Fibroblast of skin of right quadriceps (primary cell): ENCODE measurements at places on chromosomes 4 and X.

GRCh38 chr4:89217604-89218003, 90.0 kb downstream of the GPRIN3 start:
- no peak for DNase-seq

DNA sequence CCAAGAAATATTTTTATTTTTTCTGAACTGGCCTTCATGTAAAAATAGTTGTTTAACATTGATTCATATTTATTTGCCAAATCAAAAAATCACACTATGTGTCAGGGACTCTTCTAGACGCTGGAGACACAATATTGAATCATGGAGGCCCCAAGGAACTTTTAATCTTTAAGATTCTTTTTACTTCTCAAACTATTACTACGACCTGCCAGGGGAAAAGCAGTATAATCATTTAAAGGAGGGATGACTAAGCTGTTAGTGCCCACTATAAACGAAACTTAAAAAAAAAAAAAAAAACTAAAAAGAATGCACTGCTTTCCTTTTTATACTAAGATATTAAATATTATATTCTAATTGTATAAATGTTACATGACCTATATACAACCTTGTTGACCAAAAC, 84.7 kb downstream of the PPA2 start:
- DNase-seq, result peak; percentile 13

DNA sequence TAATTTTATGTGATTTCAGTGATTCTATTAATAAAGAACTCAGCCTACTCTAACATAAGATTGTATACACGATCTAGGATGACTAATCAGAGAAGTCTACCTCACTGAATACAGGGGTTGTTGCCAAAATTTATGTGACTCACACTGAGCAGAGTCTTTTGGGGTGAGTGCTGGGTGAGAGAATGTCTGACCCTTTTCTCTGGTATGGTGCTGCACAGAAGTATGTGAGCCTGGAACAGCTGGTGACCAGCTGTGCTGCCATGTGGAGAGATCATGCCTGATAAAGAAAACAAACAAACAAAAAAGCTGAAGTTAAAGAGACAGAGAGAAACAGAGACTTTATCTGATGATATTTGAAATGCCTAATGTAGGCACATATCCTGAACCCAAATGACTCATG, 618.1 kb upstream of the GRIA3 start:
- peak; percentile 98 for DNase-seq

GRCh38 chr4:88600176-88600838, 8.0 kb downstream of the HERC3 start:
- DNase-seq, result peak; percentile 87

DNA sequence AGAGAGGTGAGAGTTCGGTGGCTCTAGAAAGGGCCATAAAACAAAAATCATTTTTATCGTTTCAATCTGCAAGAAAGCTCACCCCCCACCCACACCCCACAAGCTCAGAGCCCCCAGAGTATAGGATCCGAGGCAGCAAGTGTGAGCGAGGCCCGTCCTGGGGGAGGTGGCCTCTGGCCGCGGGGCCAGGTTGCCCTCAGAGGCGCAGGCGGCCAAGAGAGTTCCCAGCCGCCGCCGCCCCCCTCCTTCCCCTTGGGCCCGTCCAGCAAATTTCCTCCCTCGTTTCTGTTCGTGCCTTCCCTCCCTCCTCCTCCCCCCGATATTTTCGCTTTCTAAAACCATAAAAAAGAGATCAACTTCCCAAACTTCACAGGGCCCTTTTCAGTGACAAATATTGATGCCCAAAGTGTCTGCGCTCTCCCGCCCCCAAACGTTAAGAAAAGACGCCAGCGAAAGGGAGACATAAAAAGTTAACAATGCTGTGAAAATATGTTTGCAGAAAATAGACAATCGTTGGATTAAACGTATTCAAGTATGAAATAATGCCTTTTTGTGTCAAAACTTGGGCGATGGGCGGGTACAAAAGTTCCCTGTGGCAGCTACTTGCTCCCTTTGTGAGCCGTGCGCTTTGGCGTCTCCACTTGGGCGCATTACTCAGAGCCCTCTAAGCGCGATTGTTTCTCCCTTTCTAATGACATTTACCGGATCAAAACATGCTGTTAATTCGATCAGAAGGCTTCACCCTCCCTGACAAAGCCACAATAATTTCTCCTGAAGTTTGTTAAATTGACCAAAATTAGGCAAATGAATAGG, 1.1 kb upstream of the HELT start:
- DNase-seq, result no peak

- DNase-seq, result no peak
Measured at GRCh38 chr4:55871299-55871800, 17.9 kb downstream of the EXOC1 start.

DNA sequence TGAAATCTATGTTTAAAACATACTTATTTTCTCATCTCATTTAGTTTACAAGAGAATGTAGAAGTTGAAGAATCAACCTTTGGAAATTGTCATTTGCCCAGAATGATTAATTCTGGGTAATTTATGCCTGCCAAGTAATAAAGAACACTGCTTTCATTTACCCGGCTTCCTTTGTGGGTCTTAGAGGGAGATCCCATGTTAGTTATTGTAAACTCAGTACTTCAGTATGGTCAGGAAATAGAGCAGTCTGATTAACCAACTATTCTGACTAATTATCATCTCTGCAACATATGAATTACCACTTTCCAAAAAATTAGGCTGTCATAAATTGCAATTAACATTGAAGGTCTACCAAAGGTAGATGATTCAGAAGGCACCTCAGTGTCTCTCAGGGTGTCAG, 324.5 kb downstream of the HNRNPD start:
- no peak for DNase-seq

- peak; percentile 85 for DNase-seq
Measured at GRCh38 chr4:176920694-176921093, 128.0 kb upstream of the VEGFC start.

DNA sequence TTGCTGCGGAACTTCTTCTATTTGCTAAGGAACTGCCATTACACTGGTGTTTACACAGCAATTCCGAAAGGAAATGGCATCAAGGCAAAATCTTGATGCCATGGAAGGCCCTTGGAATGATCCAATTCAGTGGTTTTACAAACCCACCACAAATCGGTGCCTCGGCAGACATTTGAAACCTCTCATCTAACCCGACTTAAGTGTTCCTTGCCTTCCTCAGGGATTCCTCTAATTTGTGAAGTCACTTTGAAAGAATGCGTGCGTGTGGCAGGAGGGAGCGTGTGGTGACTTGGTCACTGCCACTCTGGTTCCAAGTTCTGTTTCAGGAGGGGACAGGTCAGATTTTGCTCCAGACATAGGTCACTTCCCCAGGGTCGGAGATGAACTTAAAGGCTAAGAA, 4.8 kb downstream of the NOP14 start:
- peak; percentile 68 for DNase-seq

DNA sequence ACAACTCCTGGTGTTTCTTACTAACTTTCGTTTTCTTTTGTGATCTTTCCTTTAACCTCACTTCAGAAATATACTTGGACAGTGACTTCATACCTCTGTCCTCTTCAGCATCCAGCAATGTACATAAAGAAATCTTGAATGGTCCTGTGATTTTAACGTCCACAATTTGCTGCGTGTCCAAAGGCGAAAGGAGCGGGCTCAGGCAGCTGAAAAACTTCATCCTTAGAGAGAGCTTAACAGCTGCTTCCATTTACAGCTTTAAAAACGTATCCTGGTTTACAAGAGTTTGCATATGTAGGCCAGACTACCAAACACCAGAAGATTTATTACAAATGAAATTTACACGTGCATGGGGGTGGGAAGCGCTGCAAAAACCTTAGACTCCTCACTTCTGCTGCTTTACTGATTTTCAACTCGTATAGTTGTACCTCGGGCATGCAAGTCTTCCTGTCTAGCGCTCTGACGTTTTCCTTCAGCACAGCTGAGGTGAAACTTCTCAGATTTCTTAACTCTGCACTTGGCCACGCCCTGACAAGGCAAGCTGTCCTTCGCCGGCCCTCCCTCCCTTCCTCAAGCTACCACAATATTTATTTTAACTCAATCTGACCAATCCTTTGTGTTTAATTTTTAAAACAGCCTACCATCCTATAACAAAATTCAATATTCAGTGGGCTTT, 406.4 kb downstream of the FAM47A start:
- DNase-seq, result peak; percentile 1

DNA sequence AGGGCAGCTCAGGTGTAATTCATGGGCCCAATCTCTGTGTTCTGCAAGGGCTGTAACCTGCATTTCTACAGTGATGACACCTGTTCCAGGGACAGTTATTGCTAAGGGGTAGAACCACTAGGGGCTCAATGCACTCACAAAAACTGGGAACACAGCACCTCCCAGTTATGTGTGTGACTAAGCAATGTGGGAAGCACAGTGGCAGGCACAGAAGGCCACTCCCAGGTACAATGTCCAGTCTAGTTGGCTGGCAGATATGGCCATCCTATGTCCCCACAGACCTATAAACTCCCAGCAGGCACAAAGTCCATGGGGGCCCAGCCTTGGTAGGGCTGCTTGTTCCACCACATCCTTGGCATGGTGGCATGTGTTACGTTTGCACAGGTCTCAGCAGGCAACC, 25.7 kb downstream of the CXCL13 start:
- no peak for DNase-seq

GRCh38 chrX:47218920-47219815, 687 bp downstream of the CDK16 start:
- DNase-seq, result no peak

- no peak for DNase-seq
Measured at GRCh38 chrX:45894864-45895645, 650.2 kb downstream of the ZNF674 start.

- no peak for DNase-seq
Measured at GRCh38 chrX:75883446-75883845, 98.4 kb upstream of the MAGEE2 start.

DNA sequence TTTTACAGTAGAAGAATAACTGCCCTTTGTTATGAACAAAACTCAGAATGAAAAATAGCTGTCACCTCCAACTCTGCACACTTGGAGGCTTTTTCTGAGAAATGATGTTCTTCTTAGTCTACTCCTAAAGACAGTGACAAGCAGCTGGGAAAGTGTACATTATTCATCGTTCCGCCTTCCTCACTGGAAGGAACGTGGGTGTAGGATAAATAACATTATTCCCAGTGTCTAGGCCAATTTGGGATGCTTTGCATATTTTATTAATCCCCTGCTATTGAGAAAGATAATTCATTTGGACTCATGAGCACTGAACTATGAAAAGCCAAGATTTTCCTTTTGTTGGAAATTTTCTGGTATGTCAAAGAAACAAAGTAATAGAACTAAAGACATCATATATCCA, 87.8 kb downstream of the VCX2 start:
- peak; percentile 47 for DNase-seq

- DNase-seq, result no peak
Measured at GRCh38 chrX:6732101-6732500, 197.2 kb upstream of the VCX3A start.

GRCh38 chr4:108270466-108271450, 102.0 kb upstream of the LEF1 start:
- peak; percentile 81 for DNase-seq

GRCh38 chr4:150130933-150131332, 52.7 kb downstream of the DCLK2 start:
- DNase-seq, result peak; percentile 87

GRCh38 chr4:7466904-7467303, 32.2 kb upstream of the PSAPL1 start:
- DNase-seq, result no peak

- DNase-seq, result peak; percentile 50
Measured at GRCh38 chr4:119035951-119036737, 99.5 kb upstream of the MYOZ2 start.

DNA sequence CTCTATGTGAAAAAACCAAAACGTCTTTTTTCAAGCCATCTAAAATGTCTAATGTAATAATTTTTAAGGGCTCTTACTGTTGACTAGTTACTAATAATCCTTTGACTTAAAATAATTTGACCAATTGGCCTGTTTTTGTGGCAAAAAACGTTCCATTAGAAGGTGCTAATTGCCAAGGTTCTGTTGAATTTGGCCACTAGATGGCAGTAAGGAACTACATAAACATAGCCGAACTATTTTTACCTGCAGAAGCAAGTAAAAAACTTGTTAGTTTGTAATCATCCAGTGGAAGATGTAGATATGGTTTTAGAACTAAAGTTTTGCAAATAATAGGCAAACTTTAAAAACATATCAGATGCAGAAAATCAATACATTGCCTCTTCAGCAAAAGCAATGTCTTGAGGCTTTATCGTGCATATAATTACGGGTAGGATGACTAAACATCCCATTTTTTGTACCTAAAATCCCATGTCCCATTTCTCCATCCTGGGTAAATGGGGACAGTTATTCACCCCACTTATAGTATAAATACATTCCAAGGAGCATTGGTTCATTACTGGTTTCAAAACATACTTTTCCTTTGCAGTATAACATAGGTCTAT, 57.6 kb downstream of the PROM1 start:
- peak; percentile 56 for DNase-seq

DNA sequence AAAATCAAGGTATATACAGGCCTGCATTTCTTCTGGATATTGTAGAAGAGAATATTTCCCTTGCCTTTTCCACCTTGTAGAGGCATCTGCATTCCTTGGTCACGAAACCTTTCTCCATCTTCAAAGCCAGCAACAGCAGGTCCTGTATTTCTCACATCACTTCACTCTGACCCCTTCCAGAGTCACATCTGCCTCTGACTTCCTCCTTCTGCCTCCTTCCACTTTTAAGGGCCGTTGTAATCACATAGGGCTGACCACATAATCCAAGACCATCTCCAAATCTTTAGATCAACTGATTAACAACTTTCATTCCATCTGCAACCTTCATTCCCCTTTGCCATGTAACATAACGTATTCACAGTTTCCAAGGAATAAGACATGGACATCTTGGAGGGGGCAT, 38.3 kb upstream of the NDP start:
- DNase-seq, result no peak

GRCh38 chrX:154714925-154715324, 36.0 kb downstream of the GAB3 start:
- DNase-seq, result no peak

DNA sequence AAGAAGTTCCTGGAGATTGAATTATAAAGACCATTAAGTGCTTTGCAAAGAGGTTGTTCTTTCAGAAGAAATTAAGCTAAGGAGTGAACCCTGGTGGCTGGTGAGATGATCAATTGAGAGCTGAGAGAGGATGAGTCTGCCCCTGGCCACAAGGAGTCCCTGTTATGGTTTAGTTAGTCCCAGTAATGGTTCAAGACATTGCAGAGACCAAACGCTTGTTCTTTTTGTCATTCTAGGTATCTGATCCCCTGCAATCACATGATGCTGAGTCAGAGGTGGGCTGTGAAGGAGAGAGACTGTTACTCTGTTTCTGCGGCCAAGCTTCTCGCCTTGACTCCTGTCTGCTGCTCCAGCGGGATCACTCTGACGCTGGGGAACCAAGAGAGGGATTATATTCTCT, 114.5 kb downstream of the GATB start:
- no peak for DNase-seq

- no peak for DNase-seq
Measured at GRCh38 chr4:140150636-140150885, 3.4 kb downstream of the MAML3 start.

GRCh38 chr4:183637461-183637860, 21.5 kb downstream of the RWDD4 start:
- DNase-seq, result peak; percentile 36
